Right lobe of liver (tissue), 6 donors: ENCODE measurements at places on chromosomes 6 and 20. TPM values are rescaled to one million over a fixed set of nuclear protein-coding genes. Genes with fewer than 3 reads are reported as not detected.

DNA sequence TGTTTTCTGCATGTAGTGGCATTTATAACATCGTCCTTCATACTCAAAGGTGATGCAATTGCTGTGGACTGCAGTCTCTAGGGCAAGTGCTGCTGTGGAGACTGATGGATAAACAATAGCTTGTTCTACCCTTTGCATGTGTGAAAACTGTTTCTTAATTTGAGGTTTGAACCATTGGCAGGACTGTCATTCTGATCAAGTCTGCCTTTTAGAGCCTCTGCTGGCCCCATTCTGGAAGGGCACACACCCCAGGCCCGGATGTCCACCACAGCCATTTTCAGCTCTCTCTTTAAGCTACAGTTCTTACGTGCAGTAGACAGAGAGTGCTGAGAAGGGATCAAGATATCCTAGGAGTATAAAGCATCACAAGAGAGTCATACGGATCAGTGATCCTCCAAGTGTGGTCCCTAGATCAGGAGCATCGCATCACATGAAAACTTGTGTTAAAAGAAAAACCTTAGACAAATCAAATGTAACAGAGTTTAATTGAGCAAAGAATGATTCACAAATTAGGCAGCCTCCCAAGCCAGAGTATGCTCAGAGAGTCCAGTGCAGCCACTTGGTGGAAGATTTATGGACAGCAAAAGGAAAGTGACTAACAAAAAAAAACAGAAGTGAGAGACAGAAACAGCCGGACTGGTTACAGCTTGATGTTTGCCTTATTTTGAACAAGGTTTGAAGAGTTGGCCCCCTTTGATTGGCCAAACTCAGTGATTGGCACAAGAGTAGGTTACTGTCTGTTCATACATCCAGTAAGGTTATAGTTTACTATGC is 52.0 kb downstream of the FRK start:
- no peak for DNase-seq

GRCh38 chr6:151443911-151444621 is 7.9 kb downstream of the RMND1 start:
- no peak for DNase-seq

GRCh38 chr6:137112067-137112355 is 61.4 kb downstream of the IL22RA2 start:
- DNase-seq: no peak

DNA sequence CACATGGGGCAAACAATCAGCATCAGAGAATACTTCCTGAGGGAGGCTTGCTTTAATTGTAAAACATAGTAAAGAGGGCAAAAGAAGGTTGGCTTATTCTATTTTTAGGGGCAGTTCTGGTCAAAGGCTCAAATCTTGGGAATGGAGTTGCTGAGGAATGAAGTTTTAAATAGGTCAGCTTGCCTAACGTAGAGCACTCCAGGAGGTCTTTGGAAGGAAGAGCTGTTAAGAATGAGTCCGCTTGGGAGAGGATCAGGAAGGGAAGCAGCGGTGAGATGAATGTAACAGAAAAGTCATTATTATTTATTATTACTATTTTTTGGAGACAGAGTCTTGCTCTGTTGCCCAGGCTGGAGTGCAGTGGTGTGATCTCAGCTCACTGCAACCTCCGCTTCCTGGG is 108.7 kb downstream of the ZFAND3 start:
- no peak for DNase-seq

DNA sequence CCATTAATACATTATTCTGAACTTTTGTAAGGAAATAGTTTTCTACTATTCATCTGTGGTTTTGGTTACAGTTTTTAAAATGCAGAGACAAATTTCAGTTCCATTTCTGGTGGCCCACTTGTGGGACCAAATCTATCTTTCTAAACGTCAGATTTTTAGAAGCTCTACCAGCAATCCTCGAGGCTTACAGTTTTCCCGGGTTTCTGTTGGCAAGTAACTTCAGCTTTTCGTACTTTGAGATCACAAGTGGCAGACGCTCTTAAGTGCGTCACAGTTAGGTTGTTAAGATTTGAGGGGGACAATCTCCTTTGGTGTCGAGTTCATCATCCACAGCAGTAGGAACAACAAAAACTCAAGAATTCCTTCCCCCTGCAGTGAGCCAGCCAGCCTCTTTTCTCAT is 60.0 kb downstream of the JARID2 start:
- DNase-seq: no peak

DNA sequence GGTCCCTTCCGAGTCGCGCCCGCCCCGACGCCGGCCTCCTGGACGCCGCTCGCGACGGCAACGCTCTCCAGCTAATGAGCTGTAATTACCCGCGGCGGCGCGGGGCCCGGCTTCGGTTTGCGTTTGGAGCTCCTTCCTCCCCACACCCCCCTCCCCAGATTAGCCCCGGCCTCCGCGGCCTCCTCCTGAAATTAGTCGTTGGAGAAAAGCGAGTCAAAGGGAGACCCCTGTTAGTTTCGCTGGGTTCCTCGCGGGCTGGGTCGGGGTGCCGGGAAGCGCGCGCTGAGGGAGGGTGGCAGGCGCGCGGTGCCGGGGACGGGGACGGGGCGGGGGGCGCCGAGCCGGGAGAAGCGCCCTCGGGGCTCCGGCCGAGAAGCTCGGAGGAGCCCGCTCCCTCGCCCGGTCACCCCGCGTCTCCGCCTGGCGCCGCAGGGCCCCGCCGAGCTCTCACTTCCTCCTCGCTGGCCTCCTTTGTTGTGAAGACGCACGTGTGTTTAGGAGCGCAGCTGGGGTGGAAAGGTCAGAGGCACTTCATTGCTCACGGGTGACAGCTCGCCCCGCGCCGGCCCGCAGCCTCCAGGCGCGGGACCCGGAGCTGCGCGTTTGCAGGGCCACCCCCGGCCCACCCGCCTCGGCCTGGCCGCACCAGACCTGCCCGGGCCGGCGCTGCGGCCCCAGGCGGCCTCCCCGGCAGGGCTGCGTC is 4.9 kb downstream of the FOXC1 start:
- DNase-seq: no peak

Gene TNFRSF6B
- total RNA-seq: not detected

DNA sequence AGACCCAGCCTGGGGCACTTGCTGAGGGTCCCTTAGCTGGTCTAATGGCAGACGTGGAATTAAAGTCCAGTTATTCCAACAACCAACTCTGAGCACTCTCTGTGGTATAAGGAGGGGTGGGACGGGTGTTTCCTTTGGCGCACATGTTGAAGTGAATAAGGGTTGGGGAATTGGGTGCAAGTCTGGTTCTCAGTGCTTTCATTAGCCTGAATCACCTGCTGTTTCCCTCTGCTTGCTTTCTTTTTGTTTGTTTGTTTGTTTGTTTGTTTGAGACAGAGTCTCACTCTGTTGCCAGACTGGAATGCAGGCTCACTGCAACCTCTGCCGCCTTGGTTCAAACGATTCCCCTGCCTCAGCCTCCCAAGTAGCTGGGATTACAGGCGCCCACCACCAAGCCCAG is 110.1 kb downstream of the TNFAIP3 start:
- no peak for DNase-seq

DNA sequence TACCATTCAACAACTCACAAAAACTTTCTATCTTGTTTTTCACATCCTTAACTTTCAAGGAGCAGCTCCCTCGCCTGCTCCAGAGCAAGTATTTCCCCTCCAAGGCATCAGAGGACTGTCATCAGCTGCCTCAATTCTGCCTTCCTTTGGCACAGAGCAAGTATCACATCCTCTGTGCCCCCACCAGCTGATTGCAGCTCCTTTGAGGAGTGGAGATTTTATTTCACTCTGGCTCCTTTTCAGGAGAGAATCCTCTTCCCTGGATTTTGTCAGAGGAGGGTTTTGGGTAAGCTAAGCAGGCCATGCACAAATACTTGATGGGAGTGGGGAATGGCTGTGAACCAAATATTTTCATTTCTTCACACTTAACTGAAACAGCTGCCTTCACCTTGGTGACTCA is 610.5 kb upstream of the FLRT3 start:
- DNase-seq: no peak

- DNase-seq: no peak
Measured at GRCh38 chr6:48397887-48398286, 286.9 kb upstream of the PTCHD4 start.

GRCh38 chr6:112575309-112575834 is 228.2 kb downstream of the RFPL4B start:
- DNase-seq: no peak

GRCh38 chr6:148701375-148701774 is 45.5 kb upstream of the UST start:
- DNase-seq: no peak

DNA sequence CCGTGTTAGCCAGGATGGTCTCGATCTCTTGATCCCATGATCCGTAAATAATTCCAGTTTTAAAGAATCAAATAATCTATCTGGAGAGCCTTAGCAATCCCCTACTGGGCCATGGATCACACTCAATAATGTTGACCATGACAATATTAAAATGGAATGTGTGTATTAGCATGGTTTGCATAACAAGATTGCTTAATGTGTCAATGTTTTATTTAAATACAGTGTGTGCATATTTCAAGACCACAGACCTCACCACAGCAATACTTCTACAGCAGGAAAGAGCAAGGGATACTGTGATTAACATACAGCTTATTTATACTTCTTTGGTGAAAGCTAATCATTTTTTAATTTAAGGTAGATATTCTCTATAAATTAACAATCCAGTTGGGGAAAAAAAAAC is 470.4 kb downstream of the TFAP2B start:
- no peak for DNase-seq

- DNase-seq: no peak
Measured at GRCh38 chr6:22638320-22638719, 69.0 kb downstream of the HDGFL1 start.
